SK-MEL-5 (cell line): ENCODE measurements at places on chromosomes 13 and 19. TPM values are rescaled to one million over a fixed set of nuclear protein-coding genes. Genes with fewer than 3 reads are reported as not detected.

ZFP14 gene
- 3.0 and 3.5 TPM in 2 replicates for total RNA-seq

SLAIN1 gene
- 61.6 and 73.2 TPM in 2 replicates for total RNA-seq

ZNF284 gene
- total RNA-seq: 3.2 and 3.5 TPM in 2 replicates

NAPSA gene
- 0.13 and 0.48 TPM in 2 replicates for total RNA-seq
